T-helper 9 cell (primary cell): ENCODE measurements at places on chromosomes 3 and 15.
A peak's percentile ranks its signal among the peaks of the same experiment; 100 is the strongest.

- no peak for DNase-seq
Measured at GRCh38 chr15:69809421-69809820, 288.3 kb downstream of the TLE3 start.

DNA sequence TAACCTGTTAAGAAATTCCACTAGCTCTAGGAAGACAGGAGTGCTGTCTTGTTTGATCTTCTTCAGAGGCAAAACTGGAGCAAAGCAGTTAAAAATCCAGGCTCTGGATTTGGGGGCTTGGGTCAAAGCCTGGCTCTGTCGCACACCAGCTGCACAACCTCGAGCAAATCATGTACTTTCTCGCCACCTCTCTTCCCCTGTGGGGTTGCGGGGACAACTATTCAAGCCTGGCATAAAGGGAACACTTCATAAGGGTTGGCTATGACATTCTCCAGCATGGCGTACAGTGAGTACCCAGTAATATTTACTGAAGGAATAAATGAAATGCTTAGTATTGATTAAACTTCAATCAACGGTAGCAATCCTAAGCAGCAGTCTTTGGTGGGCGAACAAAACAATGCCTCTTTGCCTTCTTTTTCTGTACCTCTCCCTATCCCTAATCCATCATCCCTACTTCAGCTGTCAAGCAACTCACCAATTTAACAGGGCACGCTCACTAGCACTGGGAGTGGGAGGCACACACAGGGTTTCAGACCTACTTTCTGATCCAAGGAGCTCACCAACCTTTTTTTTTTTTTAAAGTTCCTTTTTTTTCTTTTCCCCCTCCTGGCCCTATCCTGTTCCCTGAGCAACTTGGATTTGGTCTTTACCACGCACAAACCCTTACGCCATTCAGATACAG lies 33.0 kb downstream of the GNB5 start:
- no peak for DNase-seq

DNA sequence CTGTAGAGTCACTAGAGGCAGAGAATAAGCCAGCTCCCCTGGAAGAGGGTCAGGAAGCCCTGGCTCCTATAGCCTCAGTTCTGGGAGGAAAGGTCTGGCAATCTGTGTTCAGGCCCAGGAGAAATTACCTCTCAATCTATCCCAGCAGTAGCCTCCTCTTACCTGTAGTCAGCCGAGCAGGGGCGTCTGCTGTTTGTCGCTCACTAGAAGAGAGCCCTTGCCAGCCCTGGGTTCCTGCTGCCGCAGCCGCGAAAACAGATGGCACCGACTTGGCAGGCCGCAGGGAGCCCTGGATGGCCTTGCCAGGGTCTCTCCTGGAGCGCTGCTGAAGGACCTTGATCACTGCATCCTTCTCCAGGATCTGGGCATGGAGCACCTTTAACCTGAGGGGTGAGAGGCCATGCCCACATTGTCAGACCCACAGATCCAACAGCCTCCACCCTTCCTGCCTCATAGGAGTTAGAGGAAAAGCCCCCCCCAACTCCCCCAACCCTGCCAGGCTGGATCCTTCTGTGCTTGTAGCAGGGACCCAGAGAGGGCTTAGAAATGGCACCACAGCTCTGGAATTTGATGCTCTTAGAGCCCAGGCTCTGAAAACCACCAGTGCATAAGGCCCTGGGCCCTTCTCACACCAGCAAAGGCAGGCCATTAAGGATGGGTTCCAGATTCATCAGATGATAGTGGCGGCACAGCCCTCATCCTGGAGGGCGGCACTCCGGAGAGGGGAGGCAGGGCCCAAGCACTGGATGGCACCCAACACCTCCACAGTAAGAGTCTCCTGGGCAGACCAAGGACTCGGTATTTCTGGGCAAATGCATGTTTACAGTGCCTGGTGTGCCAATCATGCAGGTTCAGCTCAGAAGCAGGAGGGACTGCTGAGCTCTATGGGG lies 14.9 kb downstream of the AMOTL2 start:
- no peak for DNase-seq

- DNase-seq = peak; percentile 15
Measured at GRCh38 chr3:194404365-194405140, 5.5 kb upstream of the GP5 start.

DNA sequence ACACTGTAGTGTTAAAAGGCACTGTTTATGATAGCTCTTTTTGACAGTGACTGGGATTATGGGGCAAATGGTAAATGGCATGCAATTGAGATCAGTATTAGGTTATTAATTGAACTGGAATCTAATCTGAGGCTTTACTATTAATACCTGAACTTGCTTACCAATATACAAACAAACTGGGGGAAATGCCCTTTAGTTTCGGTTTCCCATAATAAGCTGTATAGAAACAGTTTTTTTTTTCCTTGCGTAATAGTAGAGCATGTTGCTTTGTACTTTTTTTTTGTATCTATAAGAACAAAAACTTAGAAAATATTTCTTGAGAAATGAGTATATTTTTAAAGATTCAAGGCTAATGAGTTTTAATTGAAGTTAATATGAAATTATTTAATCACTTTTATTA lies 95.0 kb downstream of the FNDC3B start:
- no peak for DNase-seq

GRCh38 chr15:22871481-22872086 lies 33.1 kb downstream of the NIPA2 start:
- DNase-seq = no peak

- DNase-seq = no peak
Measured at GRCh38 chr15:83413054-83413719, 34.0 kb upstream of the SH3GL3 start.

- no peak for DNase-seq
Measured at GRCh38 chr3:81043660-81044199, 717.7 kb downstream of the GBE1 start.

GRCh38 chr3:139533781-139534454 lies 5.6 kb downstream of the RBP1 start:
- DNase-seq = no peak

- no peak for DNase-seq
Measured at GRCh38 chr3:11739706-11740105, 96.0 kb upstream of the VGLL4 start.

DNA sequence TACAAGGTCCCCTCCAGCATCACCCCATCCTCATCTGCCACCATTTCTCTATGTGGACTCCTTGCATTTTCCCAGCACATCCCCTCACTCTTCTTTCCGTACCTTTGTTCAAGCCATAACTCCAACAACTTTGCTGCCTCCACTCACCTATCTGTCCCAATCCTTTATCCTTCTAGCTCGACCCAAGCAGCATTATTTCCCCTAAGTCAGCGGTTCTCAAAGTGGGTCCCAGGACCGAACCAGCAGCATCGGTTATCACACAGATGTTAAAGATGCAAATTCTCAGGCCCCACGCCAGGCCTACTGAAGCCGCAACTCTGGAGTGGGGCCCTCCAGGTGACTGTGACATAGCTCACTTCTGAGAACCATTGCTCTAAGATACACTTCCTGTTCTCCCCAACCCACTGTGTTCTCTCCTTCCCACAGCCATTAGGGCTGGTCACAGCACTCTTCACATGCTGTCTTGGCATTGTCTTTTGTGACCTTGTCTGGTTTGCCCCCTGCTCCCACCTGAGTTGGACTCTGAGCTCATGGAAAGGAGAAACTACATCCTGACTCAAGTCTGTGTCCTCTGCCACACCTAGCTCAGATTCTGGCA lies 56.2 kb downstream of the AAGAB start:
- no peak for DNase-seq

DNA sequence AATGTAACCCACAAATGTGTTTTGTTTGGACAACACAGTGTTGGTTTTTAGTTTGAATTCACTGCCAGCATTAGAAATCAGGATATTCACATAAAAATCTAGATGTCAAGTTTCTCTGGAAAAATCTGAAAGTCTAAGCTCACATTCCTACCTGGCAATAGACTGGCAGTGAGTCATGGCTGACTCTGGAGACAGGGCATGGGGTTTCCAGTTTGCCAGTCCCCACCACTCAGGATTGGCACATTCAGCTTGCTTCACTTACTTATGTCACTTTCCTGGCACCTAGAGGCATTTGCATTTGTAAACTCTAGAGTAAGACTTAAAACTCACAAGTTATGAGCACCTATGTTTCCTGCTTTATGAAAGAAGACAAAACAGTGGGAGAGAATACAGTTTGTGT lies 19.1 kb upstream of the SEC61A1 start:
- no peak for DNase-seq

- DNase-seq = no peak
Measured at GRCh38 chr3:83513677-83514076, 1445.1 kb upstream of the CADM2 start.

DNA sequence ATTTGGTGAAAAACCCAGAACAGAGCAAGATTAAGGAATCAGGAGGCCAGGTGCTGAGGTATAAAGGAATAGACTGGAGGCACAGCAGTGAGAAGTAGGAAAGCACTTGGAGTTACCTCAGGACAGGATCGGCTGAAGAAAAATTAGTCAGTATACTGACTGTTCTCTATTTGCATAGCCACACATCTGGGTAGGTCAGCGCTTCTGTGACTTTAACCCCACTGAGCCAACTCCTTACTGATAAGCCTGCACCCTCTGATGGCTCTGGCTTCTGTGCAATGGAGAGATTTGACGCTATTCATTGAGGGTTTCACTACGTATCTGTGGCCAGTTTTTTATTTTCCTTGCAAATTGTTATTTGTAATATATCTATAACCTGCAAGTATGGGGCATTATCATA lies 22.3 kb downstream of the MECOM start:
- no peak for DNase-seq

DNA sequence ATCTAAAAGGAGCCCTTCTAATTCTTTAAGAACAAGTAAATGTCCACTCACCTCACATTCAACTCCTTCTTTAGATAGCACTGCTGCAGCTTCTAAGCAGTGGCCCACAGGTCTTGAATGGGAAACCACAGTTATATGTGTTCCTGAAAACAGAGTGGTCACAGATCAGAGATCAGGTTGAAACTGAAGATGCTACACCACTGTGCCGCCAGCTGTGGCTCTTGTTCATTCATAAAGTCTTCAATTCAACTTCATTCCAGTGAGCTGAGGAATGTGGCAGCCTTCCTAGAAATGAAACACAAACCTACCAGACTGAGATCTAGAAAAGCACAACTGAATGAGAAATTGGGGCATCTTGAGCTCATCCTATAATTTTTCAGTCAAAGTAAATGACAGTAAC lies 4.0 kb downstream of the PDHB start:
- DNase-seq = no peak

DNA sequence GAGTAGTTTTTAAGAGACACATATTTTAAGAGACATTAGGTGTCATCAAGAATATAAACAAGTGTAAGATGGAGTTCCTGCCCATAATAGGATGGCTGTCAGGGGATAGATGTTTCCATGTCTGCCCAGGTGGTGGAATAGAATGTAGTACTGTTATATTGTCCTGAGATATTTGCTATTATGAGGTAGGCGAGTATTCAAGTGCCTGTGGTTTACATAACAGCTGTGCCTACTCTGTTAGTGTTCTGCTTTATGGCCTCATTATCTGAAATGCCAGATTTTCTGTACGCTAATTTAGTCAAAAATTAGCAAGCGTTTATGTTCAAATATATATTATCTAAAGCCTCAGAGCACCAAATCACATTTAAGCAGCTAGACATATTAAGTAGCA lies 360.2 kb upstream of the ROPN1 start:
- DNase-seq = no peak

DNA sequence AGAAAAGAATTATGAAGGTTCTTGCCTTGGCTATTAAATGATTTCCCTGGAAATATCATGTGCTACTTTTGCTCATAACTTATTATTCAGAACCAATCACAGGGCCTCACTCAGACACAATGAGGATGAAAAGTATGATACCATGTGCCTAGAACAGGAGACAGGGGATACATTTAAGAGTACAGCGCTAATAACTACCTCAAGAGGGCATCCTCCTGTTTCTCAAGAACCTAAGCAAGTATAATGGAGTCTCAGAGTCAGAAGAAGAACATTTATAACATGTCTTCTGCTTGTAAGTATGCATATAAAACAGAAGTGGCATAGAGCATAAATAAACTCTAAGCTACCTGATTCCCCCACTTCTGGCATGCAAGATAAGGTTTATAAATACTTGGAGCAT lies 125.4 kb upstream of the MME start:
- DNase-seq = no peak

- no peak for DNase-seq
Measured at GRCh38 chr3:54878145-54878544, 49.7 kb downstream of the LRTM1 start.

- no peak for DNase-seq
Measured at GRCh38 chr3:129032716-129033115, 27.9 kb upstream of the GP9 start.

DNA sequence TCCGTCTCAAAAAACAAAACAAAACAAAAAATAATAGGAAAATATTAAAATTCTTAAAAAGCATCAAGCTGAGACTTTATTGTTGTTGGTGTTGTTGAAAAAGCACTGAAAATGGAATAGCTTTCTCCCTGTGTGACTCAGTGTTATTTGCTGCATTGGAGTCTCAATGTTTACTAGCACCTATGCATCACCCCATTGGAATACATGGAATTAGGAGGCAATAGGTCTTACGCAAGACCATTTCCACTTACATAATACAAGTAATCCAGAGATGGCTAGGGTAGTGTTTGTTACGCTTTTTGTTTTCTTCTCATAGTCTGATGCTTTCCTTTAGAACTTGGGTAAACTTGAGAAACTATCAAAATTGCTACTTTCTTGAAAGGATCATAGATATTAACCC lies 15.2 kb downstream of the GXYLT2 start:
- no peak for DNase-seq

DNA sequence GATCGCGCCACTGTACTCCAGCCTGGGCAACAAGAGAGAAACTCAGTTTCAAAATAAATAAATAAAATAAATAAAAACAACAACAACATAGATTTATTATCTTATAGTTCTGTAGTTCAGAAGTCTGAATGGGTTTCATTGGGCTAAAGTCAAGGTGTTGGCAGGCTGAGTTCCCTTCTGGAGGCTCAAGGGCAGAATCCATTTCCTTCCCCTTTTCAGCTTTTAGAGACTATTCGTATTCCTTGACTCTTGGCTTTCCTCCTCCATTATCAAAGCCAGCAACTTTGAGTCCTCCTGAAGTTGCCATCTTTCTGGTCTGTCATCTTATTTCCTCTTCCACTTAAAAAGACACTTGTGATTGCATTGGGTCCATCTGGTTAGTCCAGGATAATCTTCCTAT lies 12.1 kb downstream of the BLM start:
- no peak for DNase-seq

DNA sequence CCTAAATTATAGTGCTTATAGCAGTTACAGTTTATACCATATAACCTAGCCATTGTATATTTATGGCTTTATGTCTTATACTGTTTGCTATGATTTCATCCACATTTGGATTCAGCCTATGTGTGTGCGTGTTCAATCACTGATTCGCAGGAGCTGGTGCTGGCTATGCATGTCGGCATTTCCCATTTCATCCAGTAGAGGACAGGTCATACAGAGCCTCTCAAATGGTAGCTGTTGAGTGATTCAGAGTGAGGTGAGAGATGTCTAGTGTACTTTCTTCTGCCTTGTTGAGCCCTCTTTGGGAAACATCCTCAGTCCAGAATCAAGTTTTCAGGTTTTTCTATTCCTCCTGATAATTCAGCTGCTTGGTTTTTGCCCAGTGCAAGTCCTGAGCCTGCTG lies 76.1 kb downstream of the FRMD4B start:
- DNase-seq = no peak
